ENCODE measurements at places on chromosomes 6 and 20.

DNA sequence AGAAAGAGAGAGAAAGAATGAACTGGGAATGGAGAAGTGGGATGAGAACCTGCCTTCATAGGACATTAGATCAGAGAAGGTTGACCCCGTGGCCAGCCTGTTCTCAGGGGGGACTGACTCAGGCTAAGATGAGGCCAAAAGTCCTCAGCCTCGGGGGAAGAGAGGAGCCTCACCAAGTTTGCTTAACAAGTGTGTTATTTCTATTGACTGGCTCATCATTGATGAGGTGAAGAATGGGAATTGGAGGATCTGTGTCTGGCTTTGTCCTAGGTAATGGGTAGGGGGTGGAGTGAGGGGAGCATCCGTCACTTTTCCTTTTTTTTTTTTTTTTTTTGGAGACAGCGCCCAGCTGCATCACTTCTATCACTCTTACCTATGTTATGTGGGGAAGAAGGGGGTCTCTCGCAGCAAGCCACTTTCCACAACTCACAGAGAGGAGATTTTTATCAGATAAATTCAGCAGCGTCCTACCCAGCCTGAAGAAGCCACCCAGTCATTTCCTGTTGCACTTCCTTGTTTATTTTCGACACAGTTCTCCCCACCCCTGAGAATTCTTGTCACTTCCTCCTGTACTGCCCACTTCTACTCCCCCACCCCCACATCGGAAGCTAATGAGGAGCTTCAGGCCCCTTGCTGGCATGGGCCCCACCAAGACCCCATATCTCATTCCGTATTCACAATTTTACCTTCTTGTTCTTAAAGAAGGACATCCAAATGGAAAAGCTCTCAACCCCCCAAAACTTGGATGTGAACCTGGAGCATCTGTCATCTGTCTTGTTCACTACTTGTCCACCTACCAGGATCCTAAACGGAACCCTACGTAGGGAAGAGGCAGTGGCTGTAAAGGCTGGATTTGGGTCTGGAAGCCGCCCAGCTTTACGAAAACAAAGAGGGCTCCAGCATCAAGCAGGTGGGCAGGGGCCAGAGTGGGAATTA, 2.8 kb upstream of the RNASET2 start:
- DNase-seq, result no peak

DNA sequence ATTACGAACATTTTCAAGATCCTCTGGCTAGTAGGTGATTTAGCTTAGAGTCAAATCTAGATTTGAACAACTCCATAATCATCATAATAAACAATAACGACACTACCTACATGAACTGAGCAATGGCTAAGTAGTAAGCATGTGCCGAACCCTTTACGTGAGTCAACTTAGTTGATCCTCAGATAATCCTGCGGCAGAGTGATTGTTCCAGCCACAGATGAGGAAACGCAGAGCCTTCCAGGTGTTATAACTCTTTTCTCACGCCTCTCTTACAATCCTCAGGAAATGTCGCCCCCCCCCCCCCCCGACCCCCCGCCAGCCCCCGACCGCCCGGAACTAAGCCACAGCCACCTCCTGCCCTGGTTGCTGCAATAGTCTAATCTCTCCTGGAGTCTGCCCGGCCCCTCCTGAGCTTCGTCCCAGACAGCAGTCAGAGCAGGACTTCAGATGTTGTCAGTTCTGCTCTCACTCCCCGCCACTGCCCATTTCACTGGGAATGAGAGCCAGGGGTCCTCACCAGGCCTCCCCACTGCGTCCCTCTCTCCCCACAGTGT, 141.5 kb upstream of the AGPAT4 start:
- DNase-seq, result no peak

GRCh38 chr6:138422861-138423260, 18.8 kb downstream of the HEBP2 start:
- DNase-seq, result no peak

- DNase-seq, result no peak
Observed at GRCh38 chr20:59177266-59178250, 13.9 kb downstream of the ZNF831 start.

- DNase-seq, result no peak
Observed at GRCh38 chr6:94570581-94570980, 1006.8 kb upstream of the MANEA start.

DNA sequence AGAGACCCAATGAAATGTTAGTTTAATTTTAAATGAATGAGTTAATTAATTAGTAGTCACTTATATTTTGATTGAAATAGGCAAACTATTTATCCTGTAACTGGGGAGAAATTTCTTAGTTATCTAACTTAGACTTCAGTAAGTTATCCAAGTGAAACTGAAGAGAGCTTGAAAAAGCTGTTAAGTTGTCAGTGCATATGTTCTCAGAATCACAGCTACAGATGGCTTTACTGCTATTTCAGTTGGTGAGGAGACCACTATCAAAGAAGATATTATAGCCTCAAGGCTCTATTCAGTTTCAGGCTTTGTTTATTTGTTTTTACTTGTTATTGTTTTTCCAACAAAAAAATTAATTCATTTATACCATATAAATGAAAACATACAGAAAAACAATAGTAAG, 404.1 kb downstream of the C6orf118 start:
- no peak for DNase-seq

GRCh38 chr20:32638848-32639247, 34.9 kb downstream of the C20orf203 start:
- no peak for DNase-seq

DNA sequence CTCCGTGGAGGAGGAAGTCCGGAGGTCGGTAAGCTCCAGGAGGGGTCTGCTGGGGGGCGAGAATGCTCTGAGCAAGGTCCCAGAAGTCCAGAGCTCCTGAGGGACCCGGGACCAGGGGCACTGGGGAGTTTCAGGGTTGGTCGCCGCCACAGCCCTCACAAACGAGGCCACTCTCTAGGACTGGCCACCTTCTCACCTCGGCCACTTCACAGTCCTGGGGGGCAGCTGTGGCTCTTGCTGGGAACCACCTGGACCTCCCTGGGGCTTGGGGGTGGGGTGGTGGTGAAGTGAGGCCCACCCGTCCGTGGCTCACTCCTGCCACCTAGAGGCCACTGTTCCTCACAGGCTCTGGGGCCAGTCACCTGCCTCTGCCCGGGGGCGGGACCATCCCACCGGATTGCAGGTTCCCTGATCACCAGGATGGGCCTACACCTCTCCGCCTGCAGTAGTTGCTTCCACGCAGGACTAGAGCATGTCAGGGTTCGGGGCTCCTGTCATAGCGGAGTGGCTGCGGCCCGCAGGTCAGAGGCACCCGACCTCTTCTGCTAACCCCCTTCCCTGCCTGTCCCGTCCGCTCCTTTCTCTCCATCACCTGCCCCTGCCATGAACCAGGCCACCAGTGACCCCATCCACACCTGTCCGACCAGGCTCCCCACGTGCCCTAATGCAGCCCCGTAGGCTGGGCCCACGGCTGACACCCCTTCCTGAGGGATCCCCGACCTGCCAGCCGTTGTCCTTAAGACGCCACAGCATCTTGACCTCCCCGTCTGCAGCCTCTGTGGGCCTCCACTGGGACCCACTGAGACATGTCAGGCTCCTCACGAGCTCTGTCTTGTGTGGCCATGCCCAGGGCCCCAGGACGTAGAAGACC, 5.1 kb upstream of the TCEA2 start:
- DNase-seq, result peak; percentile 35

- DNase-seq, result no peak
Observed at GRCh38 chr6:16331384-16332174, 93.2 kb downstream of the GMPR start.

- no peak for DNase-seq
Observed at GRCh38 chr20:9789131-9789530, 49.7 kb downstream of the PAK5 start.

DNA sequence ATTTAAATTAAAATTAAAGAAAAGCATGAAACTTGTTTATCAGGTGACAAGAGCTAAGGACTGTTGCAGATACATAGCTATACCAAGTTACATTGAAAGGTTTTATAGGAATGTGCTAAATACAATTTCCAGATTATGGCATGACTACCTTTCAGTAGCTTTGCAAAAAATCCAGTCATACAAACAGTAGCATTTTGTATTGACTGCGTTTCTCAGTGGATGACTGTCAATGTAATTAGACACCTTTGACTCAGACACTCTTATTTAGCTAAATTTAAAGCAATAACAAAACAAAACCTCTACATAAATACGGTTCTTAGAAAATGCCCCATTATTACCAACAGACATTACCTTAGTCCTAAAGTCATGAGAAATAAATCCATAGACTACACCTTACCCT, 275.8 kb upstream of the RUNX2 start:
- no peak for DNase-seq

GRCh38 chr6:161437851-161438250, 164.0 kb upstream of the AGPAT4 start:
- DNase-seq, result no peak

GRCh38 chr6:156423075-156423474, 354.1 kb upstream of the ARID1B start:
- no peak for DNase-seq

DNA sequence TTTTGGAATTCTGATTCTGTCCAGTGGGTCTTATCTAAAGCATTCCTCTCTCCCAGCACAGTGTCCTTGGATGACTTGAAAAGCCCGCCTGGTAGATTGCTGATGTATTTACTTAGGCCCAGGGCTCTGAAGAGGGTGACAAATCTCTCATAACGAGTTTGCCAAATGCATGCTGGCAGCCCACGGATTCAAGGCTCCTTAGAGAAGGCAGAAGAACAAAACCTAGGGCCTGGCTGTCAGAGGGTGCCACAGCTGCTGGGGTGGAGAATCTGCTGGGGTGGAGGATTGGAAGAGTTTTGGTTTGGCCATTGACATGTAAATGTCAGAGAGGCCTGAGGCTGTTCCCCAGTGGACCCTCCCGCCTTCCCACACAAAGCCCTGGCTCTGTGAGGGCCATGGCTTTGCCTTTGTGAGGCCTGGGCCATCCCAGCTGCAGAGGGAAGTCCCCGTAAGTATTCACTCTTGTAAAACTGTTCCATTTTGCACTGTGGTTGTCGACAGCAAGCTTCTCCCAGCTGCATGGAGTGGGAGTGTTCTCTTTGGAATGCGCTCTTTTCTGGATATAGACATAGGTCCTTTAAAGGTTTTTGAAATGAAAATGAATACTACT, 50.3 kb downstream of the ANKRD6 start:
- peak; percentile 24 for DNase-seq

GRCh38 chr6:9136141-9136822, 700.9 kb upstream of the SLC35B3 start:
- DNase-seq, result no peak

GRCh38 chr6:118325220-118325860, 222.8 kb upstream of the PLN start:
- DNase-seq, result no peak

GRCh38 chr6:71254323-71254722, 34.3 kb upstream of the OGFRL1 start:
- DNase-seq, result no peak

DNA sequence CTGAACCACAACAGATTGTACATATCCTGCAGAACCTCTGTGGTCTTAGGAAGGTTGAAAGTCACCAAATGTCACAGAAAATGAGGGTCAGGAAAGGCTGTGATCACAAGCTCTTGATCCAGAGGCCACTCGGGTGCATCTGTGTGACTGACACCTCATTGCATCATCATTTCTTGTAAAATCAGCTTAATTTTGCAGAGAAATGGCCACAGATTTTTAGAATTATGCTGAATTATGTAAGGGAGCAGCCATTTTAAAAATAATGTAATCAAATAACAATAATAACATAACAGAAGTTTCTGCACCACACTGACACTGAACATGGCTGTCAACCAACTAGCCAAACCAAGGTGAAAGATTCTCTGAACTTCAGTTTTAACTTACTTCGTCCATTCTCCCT, 32.5 kb upstream of the PRND start:
- DNase-seq, result no peak

- DNase-seq, result no peak
Observed at GRCh38 chr6:22466665-22467245, 102.6 kb upstream of the HDGFL1 start.

GRCh38 chr20:6632187-6632586, 135.3 kb upstream of the BMP2 start:
- peak; percentile 48 for DNase-seq

- no peak for DNase-seq
Observed at GRCh38 chr6:168121303-168121665, 42.3 kb upstream of the FRMD1 start.

GRCh38 chr6:106117579-106117978, 31.4 kb downstream of the PRDM1 start:
- no peak for DNase-seq

- DNase-seq, result no peak
Observed at GRCh38 chr6:53154794-53155193, 6.2 kb upstream of the GCM1 start.

- DNase-seq, result no peak
Observed at GRCh38 chr20:63745961-63746731, 6.6 kb downstream of the SLC2A4RG start.

GRCh38 chr6:52890018-52890417, 19.5 kb downstream of the GSTA3 start:
- no peak for DNase-seq

DNA sequence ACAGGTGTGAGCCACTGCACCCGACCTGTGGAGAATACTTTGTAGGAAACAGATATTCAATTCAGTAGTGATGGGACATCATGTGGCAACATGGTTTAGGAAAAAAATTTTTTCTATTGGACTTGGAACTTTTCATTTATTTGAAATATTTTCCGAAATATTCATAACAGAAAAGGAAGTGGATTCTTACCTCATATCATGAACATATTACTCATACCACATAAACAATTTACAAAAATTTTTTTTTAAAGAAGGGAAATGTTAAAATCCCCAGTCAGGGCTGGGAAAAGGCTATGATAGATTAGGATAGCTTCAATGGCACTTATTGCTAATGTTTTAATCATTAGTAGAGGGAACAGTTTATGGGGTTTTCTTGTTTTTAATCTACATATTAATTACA, 6.8 kb upstream of the ALDH8A1 start:
- DNase-seq, result no peak

- DNase-seq, result no peak
Observed at GRCh38 chr6:168590406-168590805, 149.4 kb downstream of the SMOC2 start.

GRCh38 chr6:87291883-87292282, 30.5 kb upstream of the SMIM8 start:
- DNase-seq, result no peak

DNA sequence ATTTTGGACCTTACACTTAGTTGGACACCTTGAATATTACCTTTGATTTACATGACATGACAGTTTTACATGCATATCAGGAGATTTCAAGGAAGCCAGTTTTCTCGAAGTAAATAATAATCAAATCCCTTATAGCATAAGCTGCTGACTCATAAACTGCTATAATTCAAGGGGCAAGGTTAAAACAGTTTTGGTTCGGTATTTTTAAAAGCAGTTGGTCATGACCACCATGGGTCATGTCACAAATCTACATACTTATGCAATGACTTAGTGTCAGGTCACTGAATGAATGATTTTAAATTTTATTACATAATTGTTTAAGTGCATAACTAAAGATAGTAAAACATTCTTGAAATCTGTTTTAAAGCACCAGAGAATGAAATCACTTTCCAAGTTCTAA, 158.0 kb downstream of the DST start:
- no peak for DNase-seq

DNA sequence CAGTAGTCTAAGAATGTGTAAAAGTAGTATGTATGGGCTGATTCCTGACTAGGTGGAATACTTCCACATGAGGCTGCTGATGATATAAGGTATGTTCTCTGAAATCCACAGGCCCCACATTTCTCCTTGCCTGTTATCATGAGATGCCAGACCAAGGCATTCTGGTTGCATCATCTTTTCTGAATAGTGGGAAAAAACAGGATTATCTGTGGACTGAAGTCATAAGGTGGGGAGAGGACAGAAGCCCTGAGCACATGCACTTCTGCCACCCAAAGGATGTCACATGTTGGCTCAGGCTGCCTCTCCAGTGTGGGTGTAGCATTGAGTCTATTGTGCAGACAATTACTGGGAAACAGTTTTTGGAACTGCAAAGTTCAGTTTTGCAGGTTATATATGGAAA, 184.5 kb upstream of the RAB32 start:
- no peak for DNase-seq

All from NCI-H510A (cell line).